ENCODE measurements at places on chromosomes 12 and 14.

DNA sequence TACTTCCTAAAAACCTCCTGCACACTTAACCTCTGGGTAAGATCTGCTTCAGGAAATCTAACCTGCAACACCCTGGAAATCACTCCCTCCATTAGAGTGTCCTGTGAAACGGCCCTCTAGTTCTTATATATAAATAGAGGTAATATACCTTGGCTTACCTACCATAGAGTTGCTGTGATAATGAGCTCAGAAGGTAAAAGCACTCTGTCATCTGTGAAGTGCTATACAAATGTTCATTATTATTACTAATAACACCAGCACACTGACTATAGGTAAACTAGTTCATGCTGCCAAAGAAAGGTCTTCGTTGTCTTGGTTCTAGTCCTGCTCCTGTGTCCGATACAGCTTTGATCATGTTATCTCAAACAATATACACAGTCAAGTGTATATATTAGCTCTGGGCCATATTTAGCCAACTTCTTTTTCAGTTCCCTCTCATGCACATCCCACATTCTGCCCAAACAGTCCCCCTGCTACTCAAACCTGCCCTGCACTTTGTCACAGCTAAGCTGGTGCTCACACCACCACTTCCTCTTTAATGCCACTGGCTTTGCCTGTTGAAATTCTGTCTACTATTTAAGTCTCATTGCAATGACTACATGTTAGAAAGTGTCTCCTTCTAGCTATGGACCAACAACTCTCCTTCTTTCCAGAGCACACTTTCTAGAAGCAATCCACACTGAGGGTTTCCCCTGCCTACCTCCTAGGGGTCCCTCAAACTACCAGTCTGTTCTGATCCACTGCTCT lies 5.1 kb downstream of the E2F7 start:
- DNase-seq, result peak; percentile 77

GRCh38 chr12:49553512-49554088 lies 14.3 kb downstream of the MCRS1 start:
- no peak for DNase-seq

DNA sequence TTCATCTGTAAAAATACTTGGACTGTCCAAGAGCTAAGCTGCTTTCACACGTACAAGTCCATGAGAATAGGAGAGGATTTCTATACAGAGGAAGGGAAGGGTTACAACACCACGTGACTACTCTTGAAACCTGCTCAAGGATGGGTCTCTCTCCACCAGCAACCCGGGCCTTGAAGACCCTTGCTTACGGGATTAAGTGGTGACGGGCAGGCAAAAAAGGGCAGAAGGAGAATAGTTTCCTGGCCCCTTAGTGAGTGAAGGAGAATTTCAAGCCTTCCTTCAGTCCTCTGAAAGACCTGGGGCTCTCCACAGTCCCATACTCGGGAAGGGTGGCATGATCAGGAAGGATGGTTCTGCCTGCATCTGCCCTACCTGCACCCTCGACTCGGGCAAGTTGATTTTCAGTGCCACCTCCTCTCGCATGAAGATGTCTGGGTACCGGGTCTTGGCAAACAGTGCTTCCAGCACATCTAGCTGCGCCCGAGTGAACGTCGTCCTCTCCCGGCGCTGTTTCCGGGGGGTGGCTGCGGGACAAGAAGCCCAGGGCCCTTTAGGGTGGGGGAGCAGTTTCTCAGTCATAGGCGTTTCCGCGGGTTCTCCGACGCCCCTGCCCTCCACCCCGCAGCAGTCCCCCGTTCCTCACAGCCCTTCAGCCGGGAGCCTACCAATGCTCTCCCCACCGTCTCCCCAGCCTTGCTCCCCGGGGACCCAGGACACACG lies 6.3 kb downstream of the OTX2 start:
- DNase-seq, result no peak

- no peak for DNase-seq
Measured at GRCh38 chr14:54120260-54120659, 163.6 kb upstream of the BMP4 start.

GRCh38 chr14:72253503-72253902 lies 321.3 kb downstream of the RGS6 start:
- DNase-seq, result no peak

GRCh38 chr14:60101786-60102185 lies 10.1 kb downstream of the PCNX4 start:
- no peak for DNase-seq

- no peak for DNase-seq
Measured at GRCh38 chr12:65540140-65540539, 261.7 kb downstream of the MSRB3 start.

- no peak for DNase-seq
Measured at GRCh38 chr12:2124466-2125023, 71.8 kb downstream of the CACNA1C start.

- no peak for DNase-seq
Measured at GRCh38 chr12:25992026-25992782, 33.7 kb downstream of the RASSF8 start.

- DNase-seq, result no peak
Measured at GRCh38 chr14:57066887-57067513, 201.7 kb downstream of the EXOC5 start.

GRCh38 chr12:89253488-89253887 lies 98.8 kb downstream of the DUSP6 start:
- no peak for DNase-seq

DNA sequence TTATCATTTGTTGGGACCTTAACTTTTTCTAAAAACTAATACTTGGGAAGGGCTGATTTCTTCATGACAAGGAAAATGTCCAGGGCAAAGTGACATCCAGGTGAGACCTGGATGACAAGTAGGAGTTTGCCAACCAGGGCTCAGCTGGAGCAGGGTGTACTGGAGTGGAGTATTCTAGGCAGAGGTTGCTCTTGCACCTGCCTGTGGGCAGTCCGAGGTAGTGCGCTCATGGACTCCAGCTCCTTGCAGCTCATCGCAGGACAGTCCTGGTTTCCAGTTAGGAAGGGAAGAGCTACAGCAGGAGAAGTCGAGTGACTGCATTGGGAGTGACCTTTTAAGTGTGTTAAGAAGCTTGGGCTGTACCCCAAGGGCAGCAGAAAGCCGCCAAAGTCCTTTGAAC lies 175.9 kb downstream of the PELI2 start:
- no peak for DNase-seq

GRCh38 chr12:96204381-96204780 lies 10.2 kb downstream of the ELK3 start:
- DNase-seq, result no peak

DNA sequence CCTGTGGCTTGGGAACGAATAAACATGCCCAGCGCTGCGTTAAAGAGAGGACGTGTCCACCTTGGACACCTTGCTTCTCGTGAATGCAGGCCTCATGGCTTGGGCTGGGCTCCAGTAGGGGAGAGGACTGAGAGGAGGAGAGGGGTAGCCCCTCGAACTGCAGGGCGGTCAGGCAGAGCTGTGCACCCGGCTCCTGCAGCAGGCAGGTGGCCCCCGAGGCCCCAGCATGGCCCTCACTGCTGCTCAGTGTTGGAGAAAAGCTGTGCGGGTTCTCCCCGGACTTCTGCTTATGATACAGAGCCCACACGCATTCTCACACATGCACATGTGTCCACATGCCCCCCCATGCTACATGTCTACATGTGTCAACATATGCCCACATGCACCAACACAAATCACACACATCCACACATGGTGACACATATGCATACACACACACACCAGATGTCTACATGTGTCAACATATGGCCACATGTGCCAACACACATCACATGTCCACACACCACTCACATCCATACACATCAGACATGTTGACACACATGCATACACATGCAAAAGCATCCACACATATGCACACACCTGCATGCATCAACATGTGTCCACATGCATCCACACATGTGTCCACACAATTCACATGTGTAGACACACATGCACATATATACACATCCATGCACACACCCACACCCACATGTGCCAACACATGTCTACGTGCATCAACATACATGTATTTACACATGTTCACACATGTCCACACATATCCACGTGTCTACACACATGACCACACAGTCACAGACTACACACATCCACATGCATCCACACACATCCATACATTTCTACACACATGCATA lies 3.0 kb downstream of the ADGRD1 start:
- DNase-seq, result no peak

GRCh38 chr14:88493392-88494185 lies 61.2 kb downstream of the PTPN21 start:
- DNase-seq, result no peak

DNA sequence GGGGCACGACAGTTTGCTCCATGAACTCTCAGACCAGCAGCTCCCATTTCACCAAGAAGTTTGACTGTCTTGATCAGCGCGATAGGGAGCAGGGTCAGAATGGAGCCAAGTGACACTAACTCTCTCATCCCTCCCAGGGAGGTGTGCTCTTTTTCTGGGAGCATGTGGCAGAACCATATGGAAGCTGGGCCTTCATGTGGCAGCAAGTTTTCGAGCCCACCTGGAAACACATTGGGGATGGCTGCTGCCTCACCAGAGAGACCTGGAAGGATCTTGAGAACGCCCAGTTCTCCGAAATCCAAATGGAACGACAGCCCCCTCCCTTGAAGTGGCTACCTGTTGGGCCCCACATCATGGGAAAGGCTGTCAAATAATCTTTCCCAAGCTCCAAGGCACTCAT lies 24.0 kb downstream of the ITGA7 start:
- no peak for DNase-seq

- no peak for DNase-seq
Measured at GRCh38 chr14:93772263-93772662, 16.0 kb downstream of the PRIMA1 start.

- DNase-seq, result no peak
Measured at GRCh38 chr12:75190846-75191245, 18.8 kb downstream of the KCNC2 start.

GRCh38 chr14:99075061-99075460 lies 196.9 kb downstream of the BCL11B start:
- no peak for DNase-seq

- no peak for DNase-seq
Measured at GRCh38 chr12:119011231-119011630, 29.9 kb downstream of the SRRM4 start.

DNA sequence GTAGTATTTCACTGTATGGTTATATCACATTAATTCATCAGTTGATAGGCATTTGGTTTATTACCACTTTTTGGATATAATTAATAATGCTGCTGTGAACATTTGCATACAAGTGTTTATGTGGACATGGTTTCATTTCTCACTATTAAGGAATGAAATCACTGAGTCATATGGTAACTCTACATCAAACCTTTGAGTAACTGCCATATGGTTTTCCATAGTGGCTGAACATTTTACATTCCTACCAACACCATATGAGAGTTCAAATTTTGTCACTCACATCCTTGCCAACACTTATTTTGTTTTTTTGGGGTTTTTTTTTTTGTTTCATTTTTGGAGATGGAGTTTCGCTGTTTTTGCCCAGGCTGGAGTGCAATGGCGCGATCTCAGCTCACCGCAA lies 30.2 kb upstream of the EAPP start:
- DNase-seq, result no peak

DNA sequence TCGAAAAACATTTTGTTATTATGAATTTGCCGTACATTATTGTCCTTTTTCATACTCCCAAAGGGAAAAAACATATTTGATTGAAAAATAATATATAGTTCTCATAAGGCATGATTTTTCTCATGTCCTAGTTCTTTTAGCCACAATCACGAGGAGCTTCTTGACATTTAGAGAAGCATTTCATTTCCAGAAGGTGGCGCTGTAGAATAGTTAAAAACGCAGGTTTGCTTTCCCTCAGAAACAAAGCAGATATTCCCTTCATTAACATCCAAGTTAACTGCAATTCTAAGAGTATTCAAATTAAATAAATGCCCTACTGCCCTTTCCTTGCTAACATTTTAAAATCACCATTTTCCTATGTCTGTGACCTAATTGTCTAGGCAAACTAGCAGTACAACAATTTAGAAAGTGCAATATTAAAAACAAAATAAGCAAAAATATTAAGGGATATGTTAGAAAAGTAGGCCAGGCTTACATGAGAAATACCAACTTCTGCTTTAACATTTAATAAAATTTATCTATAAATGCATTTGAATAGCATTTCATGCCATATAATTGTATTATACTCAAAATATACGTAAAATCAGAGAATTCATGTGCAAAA lies 10.9 kb upstream of the PIK3C2G start:
- DNase-seq, result no peak

GRCh38 chr12:40101747-40102146 lies 4.1 kb downstream of the SLC2A13 start:
- no peak for DNase-seq

GRCh38 chr14:70955543-70956480 lies 48.6 kb downstream of the PCNX1 start:
- DNase-seq, result no peak

GRCh38 chr14:51228391-51228790 lies 11.7 kb upstream of the TMX1 start:
- no peak for DNase-seq

GRCh38 chr12:81359736-81360135 lies 281.9 kb downstream of the ACSS3 start:
- no peak for DNase-seq

- no peak for DNase-seq
Measured at GRCh38 chr12:14273913-14274311, 91.6 kb upstream of the ATF7IP start.

DNA sequence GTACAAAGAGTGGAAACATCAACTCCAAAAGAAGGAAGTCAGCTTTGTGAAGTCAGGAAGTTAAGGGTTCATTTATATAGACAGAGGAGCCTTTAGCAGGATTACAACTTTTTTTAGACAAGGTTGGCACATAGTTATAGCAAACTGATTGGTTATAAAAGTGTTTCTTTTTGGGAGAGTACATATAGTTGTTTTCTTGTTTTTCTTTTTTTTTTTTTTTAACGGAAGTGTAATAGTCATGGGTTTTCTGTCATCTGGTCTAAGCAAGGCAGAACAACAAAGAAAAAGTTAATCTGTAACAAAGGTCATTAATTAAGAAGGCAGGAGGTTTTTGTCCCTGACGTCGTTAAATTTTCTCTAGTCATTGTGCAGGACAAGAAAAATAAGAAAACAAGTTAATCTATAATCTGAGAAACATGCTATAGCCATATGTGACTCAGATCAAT lies 13.0 kb upstream of the MFAP5 start:
- no peak for DNase-seq

- no peak for DNase-seq
Measured at GRCh38 chr12:9883175-9883574, 1.9 kb downstream of the KLRF2 start.

- DNase-seq, result no peak
Measured at GRCh38 chr12:1322821-1323220, 271.6 kb downstream of the FBXL14 start.

- no peak for DNase-seq
Measured at GRCh38 chr14:68574906-68575305, 218.0 kb downstream of the ZFP36L1 start.
